ENCODE measurements at places on chromosomes 5 and 9.

- no peak for DNase-seq
These were observed 18.2 kb upstream of the NREP start for GRCh38 chr5:111775224-111775623.

DNA sequence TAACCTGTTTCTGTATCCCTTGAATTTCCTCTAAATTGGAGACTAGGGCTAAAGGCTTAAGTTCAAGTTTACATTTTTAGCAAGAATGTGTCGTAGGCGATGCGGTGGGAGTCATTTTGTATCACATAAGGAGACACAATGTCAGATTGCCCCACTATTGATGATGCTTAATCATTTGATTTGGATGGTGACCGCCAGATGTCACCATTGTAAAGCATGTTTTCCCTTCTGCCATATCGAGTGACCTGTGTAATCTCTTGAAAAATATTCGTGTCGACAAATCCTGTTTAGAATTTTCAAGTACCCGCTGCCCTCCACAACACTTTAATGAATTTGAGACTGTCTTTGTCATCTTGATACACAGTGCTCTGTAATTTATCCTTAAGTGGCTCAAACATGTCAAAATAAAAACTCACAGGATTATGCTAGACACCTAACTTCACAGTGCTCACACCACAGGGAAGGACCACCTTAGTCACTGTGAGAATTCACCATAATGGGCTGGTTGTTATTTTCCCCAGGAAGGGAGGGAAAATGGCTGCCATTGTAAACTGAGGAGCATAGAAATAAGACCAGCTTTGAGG is 34.5 kb upstream of the SLC46A2 start:
- DNase-seq: no peak

DNA sequence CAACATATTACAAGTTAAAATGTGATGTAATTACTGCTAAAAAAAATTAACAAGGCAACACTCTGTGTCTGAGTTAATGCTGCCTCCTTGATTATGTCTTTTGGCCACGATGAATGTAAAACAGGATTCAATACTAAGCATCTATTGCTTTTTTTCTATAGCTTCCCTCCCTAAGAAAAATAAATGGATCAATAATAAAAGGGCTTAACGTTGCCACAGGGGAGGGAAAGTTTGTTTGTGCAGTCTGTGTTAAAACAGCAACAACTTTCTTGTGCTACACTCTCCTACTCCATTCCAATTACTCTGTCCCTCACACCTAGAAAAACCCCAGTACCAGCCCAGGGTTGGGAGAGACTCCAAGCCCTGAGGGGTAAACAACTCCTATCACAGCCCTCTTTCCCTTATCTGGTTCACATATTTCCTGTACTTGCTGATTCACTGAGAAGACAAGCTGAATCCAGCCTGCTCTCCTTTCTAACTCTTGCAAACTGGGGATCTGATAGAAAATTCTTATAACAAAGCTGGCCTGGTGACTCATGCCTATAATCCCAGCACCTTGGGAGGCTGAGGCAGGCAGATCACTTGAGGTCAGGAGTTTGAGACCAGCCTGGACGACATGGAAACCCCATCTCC is 44.8 kb downstream of the PTPN3 start:
- no peak for DNase-seq

DNA sequence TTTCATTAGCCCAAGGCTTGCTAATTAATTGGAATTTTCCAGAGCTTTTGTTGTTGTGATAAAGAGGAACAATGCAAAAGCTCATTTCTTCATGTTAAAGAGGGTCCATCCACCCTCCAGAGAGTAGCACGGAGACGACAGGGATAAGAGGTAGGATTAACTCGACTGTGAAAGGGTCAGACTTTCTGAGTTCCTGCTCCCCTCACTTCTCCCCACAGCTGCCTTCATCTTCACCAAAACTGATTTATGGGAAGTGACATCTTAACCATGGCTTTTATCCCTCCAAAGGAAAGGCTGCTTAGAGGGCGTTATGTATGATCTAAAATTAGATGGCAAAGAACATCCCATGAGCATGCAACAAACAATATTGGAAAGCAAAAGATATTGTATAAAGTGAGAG is 135.5 kb downstream of the GLIS3 start:
- DNase-seq: no peak
